ENCODE measurements at places on chromosomes 16 and 17. TPM values are rescaled to one million over a fixed set of nuclear protein-coding genes. Genes with fewer than 3 reads are reported as not detected.

UNC45B gene
- polyA plus RNA-seq: 0.05 TPM

MYL11 gene
- not detected for polyA plus RNA-seq

SLFN14 gene
- not detected for polyA plus RNA-seq

RNF167 gene
- polyA plus RNA-seq: 49.7 TPM

FBXL20 gene
- 5.1 TPM for polyA plus RNA-seq

APOBR gene
- 0.15 TPM for polyA plus RNA-seq

PRR29 gene
- polyA plus RNA-seq: 1.4 TPM

CHD9NB gene
- polyA plus RNA-seq: 1.7 TPM

HAGH gene
- 37.8 TPM for polyA plus RNA-seq

ZG16B gene
- polyA plus RNA-seq: 8.2 TPM

C17orf67 gene
- polyA plus RNA-seq: 0.84 TPM

SOX8 gene
- polyA plus RNA-seq: not detected

TBL3 gene
- polyA plus RNA-seq: 89.6 TPM

TRAPPC1 gene
- polyA plus RNA-seq: 288 TPM

SHBG gene
- polyA plus RNA-seq: not detected

KRTAP3-1 gene
- not detected for polyA plus RNA-seq

NHERF2 gene
- not detected for polyA plus RNA-seq

ATP6V0D1 gene
- 135 TPM for polyA plus RNA-seq

- no peak overlapping the region for H3K4me3 ChIP-seq
- no peaks in the 10 kb centered on the region for H3K4me1 ChIP-seq
- H3K27ac ChIP-seq: no peak overlapping the region
- no peak for DNase-seq
- no peaks in the 10 kb centered on the region for H3K36me3 ChIP-seq
Observed at GRCh38 chr17:76866774-76867577, 1.2 kb upstream of the MGAT5B start.

GRCh38 chr16:13041646-13042290, 140.4 kb downstream of the SHISA9 start:
- no peak for DNase-seq
- H3K4me1 ChIP-seq: no peaks in the 10 kb centered on the region
- no peaks in the 10 kb centered on the region for H3K27me3 ChIP-seq
- no peak overlapping the region for H3K27ac ChIP-seq
- H3K4me3 ChIP-seq: no peak overlapping the region
- no peaks in the 10 kb centered on the region for H3K36me3 ChIP-seq

DNA sequence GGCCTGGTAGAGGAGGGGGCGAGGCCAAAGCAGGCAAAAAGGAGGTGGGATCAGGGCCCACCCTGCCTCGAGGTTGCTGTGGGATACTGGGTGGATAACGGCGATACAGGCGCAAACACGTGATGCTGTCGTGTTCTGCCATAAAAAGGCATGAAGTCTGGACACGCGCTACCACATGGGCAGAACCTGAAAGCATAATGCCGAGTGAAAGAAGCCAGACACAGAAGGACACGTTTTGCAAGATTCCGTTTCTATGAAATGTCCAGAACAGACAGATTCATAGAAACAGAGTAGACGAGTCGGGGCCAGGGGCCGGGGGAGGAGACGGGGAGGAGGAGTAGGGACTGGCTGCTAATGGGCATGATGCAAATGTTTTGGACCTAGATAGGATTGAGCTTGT, 43.5 kb downstream of the ZDHHC7 start:
- no peaks in the 10 kb centered on the region for H3K36me3 ChIP-seq
- H3K27ac ChIP-seq: no peak overlapping the region
- DNase-seq: no peak
- H3K27me3 ChIP-seq: no peaks in the 10 kb centered on the region
- H3K4me3 ChIP-seq: no peak overlapping the region
- H3K4me1 ChIP-seq: no peaks in the 10 kb centered on the region

GRCh38 chr17:65074778-65075250, 18.3 kb upstream of the GNA13 start:
- no peaks in the 10 kb centered on the region for H3K27me3 ChIP-seq
- H3K36me3 ChIP-seq: no peaks in the 10 kb centered on the region
- no peak for DNase-seq
- no peak overlapping the region for H3K27ac ChIP-seq
- no peak overlapping the region for H3K4me3 ChIP-seq

GRCh38 chr16:30459456-30459855, 13.1 kb upstream of the ITGAL start:
- no peak for DNase-seq
- no peaks in the 10 kb centered on the region for H3K36me3 ChIP-seq
- peaks cover 47% of the 10 kb centered on the region for H3K4me1 ChIP-seq

GRCh38 chr16:82527101-82527500, 99.7 kb upstream of the CDH13 start:
- no peak overlapping the region for H3K27ac ChIP-seq
- H3K4me3 ChIP-seq: no peak overlapping the region
- H3K4me1 ChIP-seq: no peaks in the 10 kb centered on the region
- no peaks in the 10 kb centered on the region for H3K27me3 ChIP-seq

GRCh38 chr16:12600536-12601256, 203.0 kb downstream of the CPPED1 start:
- no peak for DNase-seq
- no peaks in the 10 kb centered on the region for H3K27me3 ChIP-seq
- H3K4me1 ChIP-seq: no peaks in the 10 kb centered on the region
- no peak overlapping the region for H3K27ac ChIP-seq
- no peaks in the 10 kb centered on the region for H3K36me3 ChIP-seq
- no peak overlapping the region for H3K4me3 ChIP-seq

GRCh38 chr16:87824991-87825841, 44.1 kb downstream of the SLC7A5 start:
- no peaks in the 10 kb centered on the region for H3K27me3 ChIP-seq
- no peak overlapping the region for H3K27ac ChIP-seq
- no peak for DNase-seq
- H3K4me1 ChIP-seq: peaks cover 5% of the 10 kb centered on the region
- no peaks in the 10 kb centered on the region for H3K36me3 ChIP-seq

DNA sequence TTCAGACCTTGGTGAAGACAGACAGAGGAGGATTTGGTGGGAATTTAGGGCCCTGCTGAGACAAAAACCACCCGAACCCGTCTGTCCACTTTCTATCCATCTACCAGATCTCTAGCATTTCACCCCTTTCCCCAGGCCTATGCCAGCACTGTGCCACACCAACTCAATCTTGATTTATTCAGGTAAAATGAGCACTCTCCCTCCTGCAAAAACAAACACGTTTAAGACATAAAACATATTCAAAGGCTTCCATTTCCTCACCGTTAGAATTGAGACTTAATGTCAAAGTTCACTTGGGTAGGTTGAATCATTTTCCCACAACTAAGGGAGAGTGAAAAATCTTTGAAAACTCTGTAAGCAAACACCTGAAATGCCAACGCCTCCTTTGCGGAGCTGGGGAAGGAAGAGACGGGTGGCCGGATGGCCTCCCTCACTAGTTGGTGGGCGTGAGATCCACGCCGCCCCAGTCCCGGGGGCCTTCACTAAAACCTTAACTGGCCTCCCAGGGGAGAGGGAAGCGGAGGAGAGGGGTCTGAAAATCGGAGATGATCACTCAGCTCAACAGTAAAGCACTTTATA, 862 bp downstream of the DCAKD start:
- DNase-seq: no peak
- H3K27me3 ChIP-seq: no peaks in the 10 kb centered on the region
- peaks cover 13% of the 10 kb centered on the region for H3K4me1 ChIP-seq
- 0 out of 2 replicates have a peak, but pooled peaks cover 4% of the 10 kb centered on the region for H3K36me3 ChIP-seq
- H3K27ac ChIP-seq: peak overlapping the region; percentile 95

GRCh38 chr16:528111-529011, 849 bp downstream of the CAPN15 start:
- peak overlapping the region; percentile 96 for H3K4me3 ChIP-seq
- peaks cover 29% of the 10 kb centered on the region for H3K4me1 ChIP-seq
- DNase-seq: no peak
- no peaks in the 10 kb centered on the region for H3K27me3 ChIP-seq
- H3K27ac ChIP-seq: peak overlapping the region; percentile 91

GRCh38 chr17:83078378-83079351, 744 bp upstream of the METRNL start:
- 0 out of 2 replicates have a peak, but pooled peaks cover 3% of the 10 kb centered on the region for H3K4me1 ChIP-seq
- no peaks in the 10 kb centered on the region for H3K36me3 ChIP-seq
- DNase-seq: no peak
- no peak overlapping the region for H3K27ac ChIP-seq
- H3K27me3 ChIP-seq: peaks cover 24% of the 10 kb centered on the region

GRCh38 chr16:58024486-58025350, 836 bp upstream of the MMP15 start:
- H3K27me3 ChIP-seq: peaks cover 11% of the 10 kb centered on the region
- peak overlapping the region; percentile 67 for H3K4me3 ChIP-seq
- H3K36me3 ChIP-seq: no peaks in the 10 kb centered on the region
- H3K4me1 ChIP-seq: no peaks in the 10 kb centered on the region
- H3K27ac ChIP-seq: no peak overlapping the region

- no peak for DNase-seq
- no peaks in the 10 kb centered on the region for H3K36me3 ChIP-seq
- H3K4me1 ChIP-seq: peaks cover 16% of the 10 kb centered on the region
- no peaks in the 10 kb centered on the region for H3K27me3 ChIP-seq
Observed at GRCh38 chr16:57310801-57311200, 26.3 kb upstream of the PLLP start.

DNA sequence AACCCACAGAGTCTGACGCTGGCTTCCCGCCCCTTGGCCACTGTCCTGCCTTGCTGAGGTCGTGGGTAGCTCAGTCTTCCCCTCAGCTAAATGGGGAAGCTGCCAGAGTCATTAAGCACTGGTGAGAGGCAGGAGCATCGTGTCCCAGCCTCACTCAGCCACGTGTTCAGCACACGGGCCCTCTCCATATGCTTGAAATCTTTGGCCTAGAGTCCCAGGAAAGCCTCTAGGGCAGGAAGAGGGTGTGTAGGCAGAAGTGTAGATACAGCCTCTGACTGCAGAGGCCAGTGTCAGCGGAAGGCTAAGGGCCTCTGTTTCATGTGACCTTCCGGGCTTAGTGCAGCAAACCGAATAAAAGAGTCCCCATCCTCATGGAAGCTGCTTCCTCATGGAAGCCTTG, 4.1 kb downstream of the DHODH start:
- H3K4me1 ChIP-seq: 0 out of 2 replicates have a peak, but pooled peaks cover 4% of the 10 kb centered on the region
- H3K36me3 ChIP-seq: peaks cover 3% of the 10 kb centered on the region
- no peak overlapping the region for H3K4me3 ChIP-seq
- H3K27me3 ChIP-seq: no peaks in the 10 kb centered on the region
- no peak overlapping the region for H3K27ac ChIP-seq

GRCh38 chr16:80875616-80876015, 71.2 kb upstream of the CDYL2 start:
- no peaks in the 10 kb centered on the region for H3K36me3 ChIP-seq
- H3K27ac ChIP-seq: no peak overlapping the region
- no peaks in the 10 kb centered on the region for H3K4me1 ChIP-seq
- no peak overlapping the region for H3K4me3 ChIP-seq
- no peak for DNase-seq
- no peaks in the 10 kb centered on the region for H3K27me3 ChIP-seq

GRCh38 chr16:82782715-82783251, 156.0 kb downstream of the CDH13 start:
- H3K27me3 ChIP-seq: 0 out of 2 replicates have a peak, but pooled peaks cover 3% of the 10 kb centered on the region
- H3K4me1 ChIP-seq: no peaks in the 10 kb centered on the region
- DNase-seq: no peak
- no peaks in the 10 kb centered on the region for H3K36me3 ChIP-seq
- no peak overlapping the region for H3K4me3 ChIP-seq

DNA sequence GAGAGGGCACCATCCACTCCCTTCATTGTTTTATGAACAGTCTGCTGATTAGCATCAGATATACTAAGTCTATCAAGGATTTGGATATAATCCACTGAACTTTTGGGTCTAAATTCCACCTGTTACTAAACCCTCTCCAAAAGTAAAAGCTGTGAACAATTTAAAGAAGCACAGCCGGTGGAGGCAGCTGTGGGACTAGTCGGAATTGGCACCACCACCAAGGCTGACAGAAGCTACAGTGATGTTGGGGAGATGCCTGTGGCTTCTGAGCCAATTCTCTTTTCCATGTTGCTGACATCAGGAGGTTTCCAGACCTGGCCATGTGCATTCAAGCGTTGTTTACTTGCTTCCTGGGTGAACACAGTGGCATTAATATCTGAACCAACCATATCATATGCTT, 679.0 kb upstream of the CA10 start:
- H3K27me3 ChIP-seq: no peaks in the 10 kb centered on the region
- no peaks in the 10 kb centered on the region for H3K36me3 ChIP-seq
- H3K4me1 ChIP-seq: no peaks in the 10 kb centered on the region
- no peak overlapping the region for H3K4me3 ChIP-seq

GRCh38 chr16:87762071-87762571, 3.7 kb downstream of the KLHDC4 start:
- no peak overlapping the region for H3K4me3 ChIP-seq
- no peak overlapping the region for H3K27ac ChIP-seq
- H3K27me3 ChIP-seq: no peaks in the 10 kb centered on the region
- H3K4me1 ChIP-seq: peaks cover 6% of the 10 kb centered on the region
- DNase-seq: no peak

- H3K36me3 ChIP-seq: no peaks in the 10 kb centered on the region
- peaks cover 8% of the 10 kb centered on the region for H3K4me1 ChIP-seq
- H3K27me3 ChIP-seq: peaks cover 21% of the 10 kb centered on the region
- no peak overlapping the region for H3K4me3 ChIP-seq
Observed at GRCh38 chr17:36928471-36929345, 8.6 kb upstream of the LHX1 start.

DNA sequence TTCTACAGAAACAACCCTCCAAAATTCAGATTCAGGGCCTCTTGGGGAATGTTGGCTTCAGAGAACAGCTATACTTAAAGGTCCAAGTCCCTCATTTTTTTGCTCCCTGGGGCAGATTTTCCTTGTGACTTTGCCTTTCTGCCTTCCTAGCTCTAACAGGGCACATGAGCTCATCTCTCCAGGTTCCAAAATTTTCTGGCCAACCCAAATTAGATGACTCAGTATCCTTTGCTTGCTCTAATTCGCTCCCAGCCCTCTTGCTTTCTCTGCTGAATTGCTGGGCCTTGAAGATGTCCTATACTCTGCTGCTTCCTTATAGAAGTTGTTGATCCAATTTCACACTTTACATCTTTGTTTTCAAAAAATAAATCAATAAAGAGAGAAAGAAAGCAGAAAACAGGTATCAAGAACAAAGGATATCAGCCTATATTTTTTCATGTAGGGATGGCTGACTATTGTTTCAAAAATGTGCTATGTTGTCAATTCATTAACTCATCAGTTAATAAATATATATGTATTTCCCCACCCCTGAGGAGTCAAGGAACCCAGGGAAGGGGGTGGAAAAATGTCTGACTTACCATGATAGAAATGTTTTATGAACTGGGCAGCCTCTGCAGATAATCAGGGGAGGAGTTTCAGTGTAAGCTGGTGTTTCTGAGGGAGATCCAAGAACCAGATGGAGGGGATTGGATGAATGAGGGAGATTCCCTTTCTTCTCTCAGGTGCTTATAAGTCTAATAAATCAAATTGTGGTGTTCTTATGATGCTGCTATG, 1.0 kb upstream of the KRTAP4-2 start:
- no peak overlapping the region for H3K27ac ChIP-seq
- H3K36me3 ChIP-seq: no peaks in the 10 kb centered on the region
- peaks cover 3% of the 10 kb centered on the region for H3K4me1 ChIP-seq
- H3K4me3 ChIP-seq: no peak overlapping the region
- DNase-seq: no peak

GRCh38 chr17:73090396-73091202, 1.9 kb downstream of the SLC39A11 start:
- H3K27ac ChIP-seq: no peak overlapping the region
- H3K4me3 ChIP-seq: no peak overlapping the region
- H3K4me1 ChIP-seq: peaks cover 7% of the 10 kb centered on the region
- no peaks in the 10 kb centered on the region for H3K27me3 ChIP-seq

- H3K36me3 ChIP-seq: no peaks in the 10 kb centered on the region
- no peak overlapping the region for H3K4me3 ChIP-seq
- H3K4me1 ChIP-seq: no peaks in the 10 kb centered on the region
- DNase-seq: no peak
Observed at GRCh38 chr17:19018600-19018950, 14.0 kb upstream of the FAM83G start.

Data from GM12878 (cell line).